T-helper 1 cell treated with Interleukin-12 subunit alpha and Interleukin-12 subunit beta and Interleukin-4 antibody, amounts not matched to agents 30 ng/mL and 1 ng/mL, for 36 hours (primary cell): ENCODE measurements at places on chromosomes 6 and 20. TPM values are rescaled to one million over a fixed set of nuclear protein-coding genes. Genes with fewer than 3 reads are reported as not detected.

Gene OR2J3
- not detected in 2 replicates for total RNA-seq

Gene SPEF1
- 0.12 TPM in 1 of 2 replicates, not detected in the other for total RNA-seq

Gene C20orf204
- total RNA-seq = 14.7 and 15.5 TPM in 2 replicates

Gene HRH3
- total RNA-seq = not detected in 2 replicates

Gene CRISP2
- total RNA-seq = not detected in 2 replicates

Gene TAAR8
- total RNA-seq = not detected in 2 replicates

Gene FAM162B
- total RNA-seq = not detected in 2 replicates

Gene SEMG1
- not detected in 2 replicates for total RNA-seq

Gene ACTL10
- 3.1 and 3.6 TPM in 2 replicates for total RNA-seq

Gene BHLHE23
- not detected in 2 replicates for total RNA-seq

Gene TGM3
- total RNA-seq = not detected in 2 replicates

Gene ADAM33
- total RNA-seq = not detected in 2 replicates
